ENCODE measurements at places on chromosomes 5 and 9.

DNA sequence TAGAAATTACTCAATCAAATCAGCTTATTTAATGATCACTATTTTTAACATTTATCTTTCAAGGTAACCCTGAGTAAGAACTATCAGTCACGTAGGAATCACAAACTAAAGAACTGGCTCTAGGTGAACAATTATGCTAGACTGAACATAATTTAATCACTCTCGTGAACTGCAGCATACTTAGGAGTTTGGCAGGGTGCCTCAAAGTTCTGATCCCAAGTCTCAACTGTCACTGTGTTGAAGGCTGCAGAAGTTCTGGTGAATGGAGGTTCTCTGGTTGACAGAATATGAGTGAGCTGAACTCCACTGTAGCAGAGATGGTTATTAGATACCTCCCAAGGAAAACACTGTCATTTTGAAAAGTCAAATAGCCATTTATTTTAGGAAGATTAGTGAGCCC lies 89.1 kb downstream of the KLHL3 start:
- no peak for DNase-seq

DNA sequence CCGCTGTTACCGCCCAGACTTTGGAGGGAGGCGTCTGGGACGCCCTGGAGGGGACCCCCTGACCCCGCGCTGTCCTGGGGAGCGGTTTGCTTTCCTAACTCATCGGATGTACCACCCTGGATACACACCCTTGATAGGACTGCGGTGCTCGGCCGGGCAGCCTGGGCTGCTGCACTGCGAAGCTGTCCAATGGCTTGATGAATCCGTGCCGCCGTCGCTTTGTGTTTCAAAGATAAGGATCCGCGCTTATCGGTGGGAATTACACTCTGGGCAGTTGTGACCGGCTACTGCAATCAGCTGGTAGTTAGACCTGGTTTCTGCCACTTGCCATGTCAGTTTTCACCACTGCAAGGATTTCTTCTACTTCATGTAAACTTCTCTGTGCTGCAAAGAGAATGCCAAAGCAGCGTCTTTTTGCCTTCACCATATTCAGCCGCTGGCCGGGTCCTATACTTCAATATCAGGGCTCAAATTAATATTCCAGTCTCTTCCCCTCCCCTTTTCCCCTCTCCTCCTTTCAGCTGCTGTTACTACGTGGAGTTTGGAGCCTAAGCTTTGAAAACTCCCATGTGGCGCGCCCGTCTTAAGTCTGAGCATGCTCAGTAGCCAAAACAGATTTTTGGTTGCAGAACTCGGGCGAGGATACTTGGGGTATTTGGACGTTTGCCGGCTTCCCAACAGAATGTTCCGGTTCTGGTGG lies 727 bp downstream of the SMAD5 start:
- peak; percentile 21 for DNase-seq

DNA sequence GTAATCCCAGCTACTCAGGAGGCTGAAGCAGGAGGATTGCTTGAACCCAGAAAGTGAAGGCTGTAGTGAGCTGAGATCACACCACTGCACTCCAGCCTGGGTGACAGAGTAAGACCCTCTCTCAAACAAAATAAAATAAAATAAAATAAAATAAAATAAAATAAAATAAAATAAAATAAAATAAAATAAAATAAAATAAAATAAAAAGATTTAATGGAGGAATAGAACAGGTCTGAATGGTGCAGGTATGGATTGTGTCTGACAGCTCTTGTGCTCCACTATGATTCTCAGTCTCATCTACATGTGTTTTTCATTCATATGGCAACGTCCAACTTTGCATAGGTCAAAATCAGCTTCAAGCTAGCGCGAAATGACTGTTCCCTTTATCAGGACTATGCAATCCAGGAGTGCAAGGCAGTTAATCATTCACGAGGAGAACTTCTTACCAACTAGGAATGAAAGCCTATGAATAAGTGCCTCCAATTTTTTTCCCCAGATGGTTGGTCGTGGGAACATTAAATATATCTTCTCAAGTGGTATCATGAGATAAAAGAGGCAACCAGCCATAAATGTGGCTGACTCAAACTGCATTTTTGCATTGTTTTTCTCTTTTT lies 1392.3 kb upstream of the CDH9 start:
- no peak for DNase-seq

DNA sequence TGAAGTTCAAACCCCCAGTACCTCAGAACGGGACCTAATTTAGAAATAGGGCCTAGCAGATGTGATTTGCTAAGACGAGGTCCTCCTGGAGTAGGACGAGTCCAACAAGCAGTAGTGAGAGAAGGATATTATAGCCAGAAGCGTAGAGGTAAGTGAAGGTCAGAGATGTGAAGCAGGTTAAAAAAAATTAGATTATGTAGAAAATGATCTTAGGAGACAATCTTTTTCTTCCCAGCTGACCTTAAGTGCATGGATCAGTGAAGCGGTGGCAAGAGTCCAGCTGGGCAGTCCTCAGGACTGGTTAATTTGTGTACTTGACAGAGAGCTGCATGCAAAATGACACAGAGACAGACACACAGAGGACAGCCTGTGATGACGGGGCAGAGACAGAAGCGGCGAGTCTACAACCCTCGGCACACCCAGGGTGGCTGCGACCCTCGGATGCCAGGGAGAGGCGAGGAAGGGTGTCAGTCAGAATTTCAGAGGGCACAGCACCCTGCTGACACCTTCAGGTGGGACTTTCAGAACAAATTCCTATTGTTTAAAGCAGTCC lies 131.4 kb upstream of the IRX4 start:
- DNase-seq = no peak

DNA sequence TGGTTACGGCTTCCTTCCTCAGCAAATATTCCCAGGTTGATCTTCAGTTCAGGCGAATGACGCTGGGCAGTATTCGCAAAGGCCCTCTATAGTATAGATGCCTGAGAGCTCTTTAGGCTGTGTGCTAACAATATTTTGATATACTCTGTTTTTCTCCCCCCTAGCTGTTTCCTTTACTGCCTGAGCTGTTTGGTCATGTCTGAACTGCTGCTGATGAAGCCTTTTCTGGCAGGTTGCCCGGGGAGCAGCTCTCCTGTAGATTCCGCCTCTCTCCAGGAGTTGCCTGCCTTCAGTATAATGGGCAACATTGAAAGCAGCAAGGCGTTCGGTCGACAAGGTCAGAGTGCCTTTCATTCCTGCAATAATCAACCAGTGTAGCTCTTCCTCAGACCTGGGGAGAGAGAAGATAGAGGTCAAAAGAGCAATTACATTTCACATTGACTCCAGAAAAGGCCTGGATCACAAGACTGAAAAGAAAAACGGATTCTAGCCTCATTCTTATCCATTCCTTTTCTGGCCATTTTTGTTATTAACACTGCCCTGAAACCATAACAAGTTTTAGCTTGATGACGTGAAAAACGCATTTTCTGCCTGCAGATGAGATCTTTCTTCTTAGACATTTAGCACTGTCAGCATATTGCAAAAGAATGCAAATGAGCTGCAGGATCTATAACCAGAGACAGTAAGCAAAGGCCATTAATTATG lies 60.1 kb upstream of the ZNF608 start:
- DNase-seq = peak; percentile 39

DNA sequence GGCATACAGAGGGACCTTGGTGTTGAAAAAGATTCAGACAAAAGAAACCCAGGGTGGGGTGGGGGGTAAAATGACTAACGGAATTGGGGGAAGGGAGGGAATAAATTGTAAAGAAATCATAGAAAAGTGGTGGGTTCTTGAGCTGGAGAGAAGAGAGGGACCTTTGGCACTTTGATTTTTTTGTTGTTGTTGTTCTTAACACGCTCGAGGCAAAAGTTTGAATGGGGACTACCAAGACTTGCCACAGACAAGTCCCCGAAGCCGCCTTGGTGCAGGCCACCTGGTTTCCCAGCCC lies 616 bp downstream of the VCAN start:
- no peak for DNase-seq

GRCh38 chr5:97167435-97167834 lies 15.6 kb downstream of the RIOK2 start:
- DNase-seq = no peak

GRCh38 chr5:143354025-143354424 lies 49.5 kb downstream of the NR3C1 start:
- DNase-seq = no peak

DNA sequence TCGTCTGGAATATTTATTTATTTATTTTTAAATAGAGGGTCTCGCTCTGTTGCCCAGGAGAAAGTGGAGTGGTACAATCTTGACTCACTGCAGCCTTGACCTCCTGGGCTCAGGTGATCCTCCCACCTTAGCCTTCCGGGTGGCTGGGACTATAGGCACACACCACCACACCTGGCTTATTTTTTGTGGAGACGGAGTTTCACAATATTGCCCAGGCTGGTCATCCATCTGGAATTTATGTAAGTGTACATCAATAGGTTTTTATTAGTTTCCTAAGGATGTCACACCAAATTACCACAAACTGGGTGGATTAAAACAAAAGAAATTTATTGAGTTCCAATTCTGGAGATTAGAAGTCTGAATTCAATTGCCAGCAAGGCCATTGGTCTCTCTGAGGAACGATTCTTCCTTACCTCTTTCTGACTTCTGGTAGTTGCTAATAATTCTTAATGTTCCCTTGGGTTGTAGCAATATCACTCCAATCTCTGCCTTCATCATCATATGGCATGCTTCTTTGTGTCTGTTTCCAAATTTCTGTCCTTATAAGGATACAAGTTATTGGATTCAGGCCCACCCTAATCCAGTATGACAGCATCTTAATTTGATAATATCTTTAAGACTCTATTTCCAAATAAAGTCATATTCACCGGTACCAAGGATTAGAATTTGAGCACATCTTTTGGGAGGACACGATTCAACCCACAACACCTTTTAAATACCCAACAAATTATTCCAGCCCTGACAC lies 16.3 kb upstream of the RAD23B start:
- DNase-seq = no peak

DNA sequence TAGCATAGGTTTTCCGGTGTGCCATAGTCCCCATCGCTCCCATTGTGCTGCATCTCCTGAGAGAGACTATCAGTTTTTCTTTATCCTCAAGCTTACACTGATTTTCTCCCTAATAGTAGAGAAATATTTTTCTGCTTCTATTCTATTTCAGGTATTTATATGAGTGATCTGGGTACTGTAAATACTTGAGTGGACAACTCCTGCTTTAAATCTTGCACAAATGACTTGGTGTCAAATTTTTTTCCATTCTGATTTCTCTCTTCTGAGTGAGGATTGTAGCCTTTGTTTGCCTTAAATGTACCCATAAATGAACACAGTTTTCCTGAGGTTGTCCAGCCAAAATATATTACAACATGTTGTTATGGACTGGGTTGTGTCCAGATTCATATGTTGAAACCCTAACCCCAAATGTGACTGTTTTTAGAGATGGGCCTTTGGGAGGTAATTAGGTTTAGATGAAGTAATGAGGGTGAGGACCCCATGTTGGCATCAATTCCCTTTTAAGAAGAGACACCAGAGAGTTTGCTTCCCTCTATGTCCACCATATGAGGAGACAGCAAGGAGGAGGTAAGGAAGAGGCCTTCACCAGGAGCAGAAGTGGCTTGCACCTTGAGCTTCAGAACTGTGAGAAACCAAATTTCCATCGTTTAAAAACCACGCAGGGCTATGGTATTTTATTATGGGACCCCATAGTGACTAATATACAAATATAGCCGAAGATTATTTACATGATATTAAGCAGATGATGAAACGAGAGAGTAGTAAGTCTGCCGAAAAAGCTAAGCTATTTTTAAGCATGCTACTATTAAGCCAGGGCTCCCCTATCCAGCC lies 336.4 kb upstream of the MPDZ start:
- no peak for DNase-seq

DNA sequence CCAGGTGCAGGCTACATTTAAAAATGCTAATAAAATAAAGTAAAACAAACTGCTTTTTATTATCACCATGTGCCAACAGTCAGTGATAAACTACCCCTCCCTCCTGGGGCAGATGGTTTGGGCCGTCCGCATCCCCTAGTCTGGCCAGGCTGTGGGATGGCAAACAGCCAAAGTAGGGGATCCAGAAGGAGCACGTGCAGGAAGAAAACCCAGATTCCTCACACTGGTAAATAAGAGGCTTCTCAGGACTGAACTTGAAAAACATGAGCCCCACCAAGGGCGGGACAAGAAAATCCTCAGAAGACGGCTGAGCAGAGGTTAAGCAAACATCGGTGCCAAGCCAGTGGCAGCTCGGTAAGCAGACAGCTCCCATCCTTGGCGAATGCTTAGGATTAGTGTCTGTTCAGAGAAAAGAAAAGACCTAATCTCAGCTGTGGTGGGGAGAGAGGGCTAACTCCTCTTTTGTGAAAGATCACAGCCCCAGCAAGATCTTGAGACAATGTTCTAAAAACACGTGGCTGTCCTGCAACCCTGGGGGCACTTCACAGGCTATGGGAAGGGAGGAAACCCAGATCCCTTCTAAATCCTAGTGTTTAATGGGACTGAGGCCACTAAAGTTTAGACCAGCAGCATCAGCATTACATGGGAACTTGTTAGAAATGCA lies 46.5 kb upstream of the GDNF start:
- DNase-seq = no peak

DNA sequence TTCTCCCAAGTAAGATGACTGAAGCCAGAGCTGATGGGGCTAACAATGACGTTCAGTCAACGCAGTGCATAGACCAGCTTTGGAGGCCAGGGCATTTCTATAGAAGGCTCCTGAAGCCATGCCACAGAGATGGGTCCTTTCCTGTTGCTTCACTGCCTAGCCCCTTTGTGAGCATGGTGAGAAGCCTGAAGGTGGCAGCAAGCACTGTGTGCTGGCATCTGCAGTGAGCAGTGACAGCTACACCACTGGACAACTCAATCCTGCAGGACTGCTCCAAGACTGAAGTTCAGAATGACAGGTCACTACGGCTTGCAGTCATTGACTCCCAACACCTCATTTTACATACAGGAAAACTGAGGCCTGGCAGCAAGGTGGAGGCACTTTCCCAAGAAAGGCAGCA lies 229.0 kb downstream of the TSSK1B start:
- peak; percentile 3 for DNase-seq

GRCh38 chr5:56622141-56622540 lies 193.2 kb upstream of the MAP3K1 start:
- no peak for DNase-seq

DNA sequence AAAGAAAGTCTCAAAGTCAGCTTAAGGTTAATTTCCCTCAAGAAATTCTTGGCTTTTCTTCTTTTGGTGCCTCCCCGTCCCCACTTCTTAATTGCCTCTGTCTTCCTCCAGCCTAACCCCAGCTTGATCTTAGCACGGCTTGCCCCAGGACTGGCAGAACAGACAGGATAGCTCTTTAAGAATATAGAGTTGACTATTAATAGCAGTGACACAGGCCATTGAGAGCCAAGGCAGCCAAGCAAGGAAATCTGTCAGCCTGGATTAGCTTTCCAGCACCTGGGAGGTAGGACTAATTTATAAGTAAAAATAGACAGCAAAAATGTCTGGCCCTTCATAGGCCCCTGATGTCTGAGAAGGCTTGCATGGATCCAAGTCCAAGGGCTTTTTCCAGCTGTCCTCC lies 384.6 kb upstream of the SLC30A5 start:
- DNase-seq = no peak

DNA sequence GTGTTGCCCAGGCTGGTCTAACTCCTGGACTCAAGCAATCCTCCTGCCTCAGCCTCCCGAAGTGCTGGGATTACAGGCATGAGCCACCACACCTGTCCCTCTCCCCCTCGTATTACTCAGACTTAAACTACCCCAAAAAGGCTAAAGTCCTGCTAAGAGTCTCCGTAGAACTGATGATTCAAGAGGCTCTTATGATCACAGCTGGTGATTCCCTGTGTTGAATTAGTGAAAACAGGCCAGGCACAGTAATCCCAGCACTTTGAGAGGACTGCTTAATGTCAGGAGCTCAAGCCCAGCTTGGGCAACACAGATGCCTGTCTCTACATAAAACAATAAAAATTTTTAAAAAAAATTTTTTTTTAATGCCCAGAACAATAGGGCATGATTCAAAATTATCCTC lies 9.2 kb downstream of the CDC26 start:
- no peak for DNase-seq
